ENCODE measurements at places on chromosomes 7 and 10. TPM values are rescaled to one million over a fixed set of nuclear protein-coding genes. Genes with fewer than 3 reads are reported as not detected.

SLC18A3 gene
- not detected for total RNA-seq

KCNIP2 gene
- 5.2 TPM for total RNA-seq

CALHM2 gene
- 13.4 TPM for total RNA-seq

CPA5 gene
- total RNA-seq, result not detected

STEAP4 gene
- total RNA-seq, result 1.1 TPM

PDZD7 gene
- 2.0 TPM for total RNA-seq

ST8SIA6 gene
- total RNA-seq, result 0.64 TPM

NKX1-2 gene
- not detected for total RNA-seq

CPN1 gene
- total RNA-seq, result not detected

ZNF107 gene
- total RNA-seq, result 6.0 TPM

OR2A1 gene
- not detected for total RNA-seq

BEND7 gene
- 31.6 TPM for total RNA-seq

EBLN1 gene
- total RNA-seq, result not detected

LIPF gene
- total RNA-seq, result not detected

SEMA3A gene
- 8.3 TPM for total RNA-seq

MMP21 gene
- total RNA-seq, result not detected

FBXO24 gene
- 0.79 TPM for total RNA-seq

EZH2 gene
- 6.0 TPM for total RNA-seq

LBX1 gene
- total RNA-seq, result not detected

SEC31B gene
- total RNA-seq, result 18.7 TPM

TRPV6 gene
- total RNA-seq, result not detected

EFCAB10 gene
- not detected for total RNA-seq

MKX gene
- total RNA-seq, result 2.4 TPM

ZNF727 gene
- total RNA-seq, result not detected

NPFFR1 gene
- not detected for total RNA-seq

COBL gene
- 114 TPM for total RNA-seq

SPAM1 gene
- total RNA-seq, result not detected

ANXA8L1 gene
- not detected for total RNA-seq

CYP3A7 gene
- 0.95 TPM for total RNA-seq

RGR gene
- 6.0 TPM for total RNA-seq

SPDYE5 gene
- total RNA-seq, result not detected

PALD1 gene
- total RNA-seq, result 4.9 TPM

SRRT gene
- total RNA-seq, result 217 TPM

CDHR3 gene
- total RNA-seq, result 33.8 TPM

GRID2IP gene
- 0.20 TPM for total RNA-seq

TAS2R3 gene
- total RNA-seq, result 2.6 TPM

CPXM2 gene
- 19.1 TPM for total RNA-seq

GPR85 gene
- total RNA-seq, result 0.16 TPM

NODAL gene
- not detected for total RNA-seq

LOXL4 gene
- 6.4 TPM for total RNA-seq

MALRD1 gene
- 2.4 TPM for total RNA-seq

AS3MT gene
- 3.4 TPM for total RNA-seq

OPALIN gene
- total RNA-seq, result not detected

SPDYE2 gene
- not detected for total RNA-seq

GNAT3 gene
- total RNA-seq, result not detected

CTTNBP2 gene
- total RNA-seq, result 6.2 TPM

PNLIPRP1 gene
- total RNA-seq, result not detected

DNAH11 gene
- not detected for total RNA-seq

SPDYE2B gene
- not detected for total RNA-seq

OR2A12 gene
- not detected for total RNA-seq

OPN4 gene
- not detected for total RNA-seq

PDE6C gene
- total RNA-seq, result not detected

GNAI1 gene
- 35.2 TPM for total RNA-seq

SLC35G1 gene
- total RNA-seq, result 7.4 TPM

Data from transverse colon (tissue), 4 donors.